Activated CD4-positive, CD25-positive, alpha-beta regulatory T cell treated with anti-CD3 and anti-CD28 coated beads, Interleukin-2, amount 50 U/mL, for 16 hours (primary cell): ENCODE measurements at places on chromosomes 11 and 22.

DNA sequence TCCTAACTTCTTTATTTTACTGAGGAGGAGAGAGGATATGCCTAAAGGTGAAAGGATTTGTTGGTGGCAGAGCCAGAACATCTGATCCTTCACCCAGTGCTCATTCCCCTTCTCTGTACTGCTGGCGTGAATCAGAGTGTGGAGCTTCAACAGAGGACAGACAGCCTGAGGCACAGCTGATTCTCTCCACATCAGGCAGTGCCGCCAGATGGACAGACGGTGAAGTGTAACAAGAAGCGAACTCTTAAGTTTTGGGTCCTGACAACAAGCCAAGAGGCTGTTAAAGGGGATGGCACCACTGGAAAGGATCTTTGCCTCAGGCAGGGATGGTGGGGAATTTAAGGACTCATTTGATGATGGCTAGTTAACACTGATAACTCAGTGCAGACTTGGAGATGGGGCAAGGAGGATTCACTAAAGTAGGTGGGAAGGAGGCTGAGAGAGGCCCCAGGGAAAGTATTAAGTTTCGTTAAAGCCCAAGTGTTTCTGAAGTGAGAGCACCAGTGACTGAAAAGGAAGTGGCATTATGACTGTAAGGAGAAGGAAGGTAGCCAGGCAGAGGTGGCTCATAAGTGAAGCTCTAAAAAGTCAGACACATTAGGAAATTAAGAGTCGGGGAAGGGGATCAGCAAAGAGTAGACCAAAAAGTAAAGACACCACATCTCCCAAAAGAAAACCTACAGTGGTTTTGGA, 81.3 kb downstream of the CLPB start:
- no peak for DNase-seq

- DNase-seq, result no peak
Observed at GRCh38 chr11:116070520-116070919, 566.3 kb upstream of the CADM1 start.

GRCh38 chr22:39181778-39182177, 29.3 kb upstream of the CBX7 start:
- DNase-seq, result no peak

DNA sequence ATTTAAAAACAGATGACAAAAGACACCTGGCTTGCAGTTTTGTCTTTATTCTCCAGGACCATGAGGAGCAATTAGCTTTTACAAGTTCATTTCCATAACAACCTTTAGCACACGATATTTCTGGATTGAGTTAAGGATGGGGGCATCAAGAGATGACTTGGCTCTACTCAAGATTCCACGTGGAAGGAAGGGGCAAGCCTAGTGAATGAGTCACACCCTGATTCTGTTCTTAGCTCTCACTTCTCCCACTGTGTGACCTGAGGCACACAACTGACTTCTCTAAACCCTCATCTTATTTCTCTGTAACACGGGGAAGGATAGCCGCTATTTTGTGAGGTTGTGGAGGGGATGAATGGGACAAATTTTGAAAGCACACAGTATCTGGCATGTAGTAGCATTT, 185.5 kb downstream of the KIRREL3 start:
- DNase-seq, result no peak

DNA sequence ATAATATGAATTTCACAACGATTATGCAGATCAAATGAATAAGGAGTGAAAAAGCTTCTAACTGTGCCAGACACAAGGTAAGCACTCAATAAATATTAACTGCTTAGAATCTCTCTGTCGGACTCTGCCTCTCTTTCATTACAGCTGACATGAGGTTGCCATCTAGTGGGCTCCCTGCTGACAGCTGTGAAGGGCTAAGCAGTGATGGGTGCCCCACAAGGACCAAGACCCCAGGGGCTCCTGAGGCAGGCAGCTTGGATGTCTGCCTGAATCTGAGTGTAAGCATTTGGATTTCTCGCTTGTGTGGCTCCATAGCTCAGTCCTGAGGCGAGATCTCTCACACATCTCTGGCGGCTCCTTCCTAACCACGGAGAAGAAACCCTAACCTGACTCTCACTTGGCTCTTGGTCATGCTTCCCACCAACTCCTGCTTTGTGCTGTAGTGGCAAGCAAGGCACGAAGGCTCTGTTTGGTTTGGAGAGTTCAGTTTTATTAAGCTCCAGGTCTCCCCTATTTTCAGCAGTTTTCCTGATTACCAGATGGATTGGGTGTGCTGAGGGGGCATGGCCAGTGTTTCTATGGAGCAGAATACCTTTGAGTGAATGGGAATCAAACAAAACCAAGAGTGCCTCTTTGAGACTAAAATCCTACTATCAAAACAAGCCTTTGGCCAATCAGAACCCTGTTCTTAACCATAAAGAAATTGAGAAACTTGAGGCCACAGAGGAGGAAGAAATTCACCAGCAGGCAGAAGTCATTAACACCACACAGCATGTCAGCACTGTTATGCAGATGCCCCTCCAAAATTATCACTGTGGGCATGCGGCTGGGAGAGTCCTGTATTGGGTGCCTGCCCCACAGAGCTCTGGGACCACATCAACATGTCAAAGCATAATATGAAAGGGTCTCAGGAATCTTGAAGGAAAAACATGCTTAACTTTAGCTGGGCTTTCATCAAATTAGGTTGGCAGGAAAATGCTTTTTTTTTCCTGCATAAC, 152.8 kb upstream of the NTM start:
- no peak for DNase-seq

GRCh38 chr22:47854251-47854650, 1091.8 kb downstream of the TBC1D22A start:
- DNase-seq, result no peak

GRCh38 chr11:34327804-34328631, 29.8 kb downstream of the ABTB2 start:
- no peak for DNase-seq

DNA sequence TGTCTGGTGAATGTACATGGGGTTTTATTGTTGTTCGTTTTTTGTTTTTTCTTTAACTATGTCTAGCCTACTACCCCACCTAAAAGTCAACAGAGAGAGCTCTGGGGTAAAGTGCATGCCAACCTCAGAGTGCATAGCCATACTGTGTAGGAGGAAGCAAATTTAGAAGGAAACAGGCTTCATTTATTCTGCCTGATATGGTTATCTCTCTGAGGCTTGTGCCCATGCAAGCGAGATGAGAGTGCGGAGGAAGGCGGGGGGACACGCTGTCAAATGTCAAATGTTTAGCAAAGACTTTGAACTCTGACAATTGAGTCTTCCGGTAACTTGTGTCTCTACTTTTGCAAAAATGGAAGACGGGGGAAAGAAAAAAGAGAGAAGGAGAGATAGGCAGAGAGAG, 295.5 kb downstream of the ETS1 start:
- no peak for DNase-seq

DNA sequence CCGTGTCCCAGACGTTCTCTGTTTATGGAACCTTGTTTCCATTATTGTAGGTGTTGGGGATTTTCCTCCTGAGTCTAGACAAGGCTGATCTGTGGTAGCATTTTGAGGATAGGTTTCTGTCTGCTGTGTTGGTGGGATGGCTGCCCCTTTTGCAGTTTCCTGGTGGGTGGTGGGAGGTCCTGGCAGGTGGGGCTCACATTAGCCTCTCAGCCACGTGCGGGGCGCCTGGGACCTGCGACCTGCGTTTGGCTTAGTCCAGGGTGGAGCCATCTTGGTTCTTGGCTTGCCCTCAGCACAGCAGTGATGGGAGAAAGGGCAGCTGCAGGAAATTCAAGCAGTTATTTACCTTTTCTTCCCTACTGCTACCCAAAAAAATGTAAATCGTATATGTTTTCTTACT, 143.4 kb downstream of the TBC1D22A start:
- no peak for DNase-seq

GRCh38 chr11:46553814-46554212, 40.0 kb downstream of the AMBRA1 start:
- no peak for DNase-seq

GRCh38 chr11:121464352-121464946, 11.7 kb upstream of the SORL1-AS1 start:
- peak; percentile 51 for DNase-seq

DNA sequence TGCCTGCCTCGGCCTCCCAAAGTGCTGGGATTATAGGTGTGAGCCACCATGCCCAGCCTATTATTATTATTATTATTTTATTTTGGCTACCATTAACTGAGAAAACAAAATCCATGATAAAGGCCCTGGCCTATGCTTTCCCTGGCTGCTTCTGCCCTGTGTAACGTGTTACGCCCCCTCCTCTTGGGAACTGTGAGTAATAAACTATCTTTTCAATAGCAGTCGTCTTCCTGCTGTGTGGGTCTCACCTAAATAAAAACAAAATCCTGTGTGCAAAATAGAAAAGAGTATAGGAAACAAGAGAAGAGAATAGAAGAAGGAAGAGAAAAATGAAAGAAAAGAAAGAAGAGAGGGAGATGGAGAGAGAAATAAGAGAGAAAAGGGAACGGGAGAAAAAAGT, 237.0 kb downstream of the MIAT start:
- no peak for DNase-seq

DNA sequence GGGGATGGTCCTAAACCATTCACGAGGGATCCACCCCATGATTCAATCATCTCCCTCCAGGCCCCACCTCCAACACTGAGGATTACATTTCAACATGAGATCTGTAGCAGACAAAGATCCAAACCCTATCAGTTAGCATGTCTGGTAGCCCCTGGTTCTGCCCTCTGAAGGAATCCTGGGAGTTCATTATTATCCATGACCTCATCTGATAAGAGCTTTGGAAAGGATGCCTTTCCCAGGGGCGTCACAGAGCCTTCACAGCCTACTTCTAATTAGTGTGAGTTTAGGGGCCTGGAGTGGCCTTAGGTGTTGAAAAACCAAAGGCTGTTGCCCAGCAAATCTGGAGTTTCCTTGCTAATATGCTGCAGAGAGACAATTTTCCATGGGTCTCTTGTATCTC, 8.6 kb upstream of the EIF3M start:
- no peak for DNase-seq

DNA sequence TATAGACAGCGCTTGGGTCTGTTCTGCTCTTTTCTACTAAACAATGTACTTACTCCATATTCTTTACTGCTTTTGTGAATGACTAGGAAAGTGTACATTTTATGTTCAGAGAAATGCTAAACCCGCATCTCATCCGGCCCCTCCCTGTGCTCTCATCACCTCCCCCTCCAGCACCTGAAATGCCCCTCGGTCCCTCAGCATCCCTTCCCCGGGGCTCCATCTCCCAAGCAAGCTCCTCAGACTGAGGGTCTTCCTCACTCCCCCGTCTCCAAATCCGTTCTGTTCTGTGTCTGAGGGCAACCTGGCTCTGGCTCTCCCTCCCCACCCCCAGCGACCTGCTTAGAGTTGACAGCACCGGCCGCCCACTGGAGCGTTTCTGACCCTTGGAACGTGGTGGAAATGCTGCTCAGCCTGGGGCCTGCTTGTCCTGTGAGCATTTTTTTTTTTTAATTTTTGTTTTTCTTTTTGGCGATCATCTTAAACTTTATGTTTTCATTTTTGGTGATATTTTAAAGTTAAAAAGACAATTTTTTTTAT, 1.4 kb downstream of the SELENOO start:
- no peak for DNase-seq

- no peak for DNase-seq
Observed at GRCh38 chr11:72326151-72326848, 82.3 kb upstream of the PHOX2A start.

DNA sequence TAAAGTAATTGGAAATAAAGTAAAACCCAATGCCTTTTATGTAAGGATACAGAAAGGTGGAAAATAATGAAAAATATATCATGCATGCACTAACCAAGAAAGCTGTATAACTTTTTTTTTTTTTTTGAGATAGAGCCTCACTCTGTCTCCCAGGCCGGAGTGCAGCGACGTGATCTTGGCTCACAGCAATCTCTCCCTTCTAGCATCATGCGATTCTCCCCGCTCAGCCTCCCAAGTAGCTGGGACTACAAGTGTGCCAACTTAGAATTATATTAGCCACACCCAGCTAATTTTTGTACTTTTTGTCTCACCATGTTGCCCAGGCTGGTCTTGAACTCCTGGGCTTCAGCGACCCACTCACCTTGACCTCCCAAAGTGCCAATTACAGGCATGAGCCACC, 4.5 kb downstream of the GGT5 start:
- no peak for DNase-seq

- no peak for DNase-seq
Observed at GRCh38 chr22:46237453-46238124, 12.5 kb downstream of the CDPF1 start.

GRCh38 chr11:36463781-36464180, 46.3 kb downstream of the TRAF6 start:
- DNase-seq, result no peak

- no peak for DNase-seq
Observed at GRCh38 chr11:92211576-92212167, 12.9 kb upstream of the FAT3 start.

- DNase-seq, result no peak
Observed at GRCh38 chr11:69512136-69512535, 30.7 kb downstream of the LINC01488 start.

- DNase-seq, result no peak
Observed at GRCh38 chr11:104895634-104896033, 2.6 kb downstream of the CASP12 start.

DNA sequence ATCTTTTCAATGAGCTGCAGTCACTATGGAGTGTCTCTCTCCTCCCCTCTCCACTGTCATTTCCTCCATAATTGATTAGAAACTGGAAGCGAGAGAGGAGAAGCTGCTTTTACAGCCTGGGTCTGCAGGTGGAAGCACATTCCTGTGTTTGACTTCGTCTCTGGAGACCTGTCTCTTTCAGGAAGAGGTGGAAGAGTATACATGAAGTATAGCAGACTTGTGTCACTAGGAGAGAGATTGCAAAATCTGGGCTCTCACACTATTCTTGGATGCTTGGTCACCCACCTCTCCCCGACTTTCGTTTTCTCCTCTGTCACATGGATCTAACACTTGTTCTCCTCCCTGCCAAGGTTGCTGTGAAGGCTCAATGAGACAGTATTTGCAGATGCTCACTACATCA, 323.3 kb downstream of the NTM start:
- no peak for DNase-seq

DNA sequence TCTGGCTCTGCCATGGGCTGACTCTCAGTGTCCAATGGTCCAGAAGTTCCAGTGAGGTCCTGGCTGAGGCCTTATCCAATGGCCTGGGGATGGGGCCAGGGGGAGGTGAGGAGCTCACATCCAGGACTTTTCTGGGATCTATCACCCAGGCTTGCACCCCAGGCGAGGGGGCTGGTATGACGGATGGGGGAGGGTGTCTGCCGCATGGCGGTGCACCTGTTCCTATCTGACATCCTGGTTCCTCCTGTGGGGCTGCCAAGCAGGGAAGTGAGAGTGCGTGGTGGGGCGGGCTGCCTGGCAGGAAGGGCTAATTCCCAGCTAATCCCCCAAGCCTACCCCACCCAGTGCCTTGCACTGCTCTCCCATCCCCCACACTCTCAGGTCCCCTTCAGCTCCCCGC, 102.1 kb downstream of the NECTIN1 start:
- no peak for DNase-seq

DNA sequence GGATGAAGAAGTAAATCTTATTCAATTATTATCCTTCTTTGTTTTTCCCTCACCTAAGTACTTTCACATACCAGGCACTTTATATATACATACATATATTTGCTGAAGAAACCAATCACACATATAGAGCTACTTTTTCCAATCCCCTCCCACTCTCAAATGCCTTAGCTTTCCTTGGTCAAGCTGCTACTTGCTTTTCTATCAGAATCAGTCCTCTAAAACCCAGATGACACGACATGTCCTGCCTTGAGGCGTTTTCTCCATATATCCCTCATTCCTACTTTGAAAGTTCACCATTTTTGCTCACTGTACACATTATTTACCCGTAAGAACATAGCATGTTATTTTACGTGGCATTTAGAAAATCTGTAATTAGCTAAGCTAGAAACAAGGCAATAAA, 5.4 kb downstream of the RAB38 start:
- no peak for DNase-seq

- DNase-seq, result no peak
Observed at GRCh38 chr11:2759228-2760195, 59.7 kb upstream of the KCNQ1OT1 start.

- no peak for DNase-seq
Observed at GRCh38 chr22:46512039-46512370, 25.4 kb downstream of the CELSR1 start.
